ENCODE measurements at places on chromosomes 2 and 18.

- DNase-seq: peak; percentile 75
Observed at GRCh38 chr2:142716463-142717242, 160.8 kb upstream of the KYNU start.

DNA sequence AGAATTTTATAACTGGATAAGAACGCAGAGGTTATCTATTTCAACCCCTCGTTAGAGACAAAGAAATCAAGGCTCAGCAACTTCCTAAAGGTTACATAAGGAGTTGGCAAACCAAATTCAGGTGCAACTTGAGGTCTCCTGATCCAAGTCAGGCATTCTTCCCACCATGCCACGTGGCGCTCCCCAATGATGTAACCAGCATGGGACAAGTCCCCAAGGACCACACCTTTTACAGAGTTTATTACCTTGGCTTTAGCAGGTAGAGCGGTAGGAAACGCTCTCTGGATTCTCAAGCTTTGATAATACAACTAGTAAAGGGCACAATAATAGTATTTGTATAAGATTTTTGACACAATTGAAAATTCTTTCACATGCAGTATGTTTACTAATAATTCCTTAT lies 26.7 kb upstream of the MBOAT2 start:
- no peak for DNase-seq

- DNase-seq: peak; percentile 90
Observed at GRCh38 chr2:9179572-9180201, 26.9 kb upstream of the ASAP2 start.

- no peak for DNase-seq
Observed at GRCh38 chr18:21739604-21740537, 721 bp upstream of the MIB1 start.

DNA sequence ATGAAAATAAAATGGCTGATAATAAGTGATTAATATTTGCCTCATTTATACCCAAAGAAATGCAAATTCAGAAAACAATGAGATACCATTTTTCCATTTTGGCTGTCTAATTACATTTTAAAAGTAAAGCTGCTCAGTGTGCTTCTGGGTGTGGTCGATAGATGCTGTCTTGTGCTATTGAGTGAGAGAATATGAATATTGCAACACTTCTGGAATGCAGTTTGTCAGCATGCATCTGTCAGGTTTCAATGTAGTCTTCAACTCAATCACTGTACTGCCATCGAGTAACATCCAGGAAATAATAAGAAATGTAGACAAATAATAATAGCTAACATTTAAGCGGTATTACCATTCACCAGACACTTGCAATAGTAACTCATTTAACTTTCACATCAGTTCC lies 3.9 kb downstream of the IL18R1 start:
- peak; percentile 22 for DNase-seq

DNA sequence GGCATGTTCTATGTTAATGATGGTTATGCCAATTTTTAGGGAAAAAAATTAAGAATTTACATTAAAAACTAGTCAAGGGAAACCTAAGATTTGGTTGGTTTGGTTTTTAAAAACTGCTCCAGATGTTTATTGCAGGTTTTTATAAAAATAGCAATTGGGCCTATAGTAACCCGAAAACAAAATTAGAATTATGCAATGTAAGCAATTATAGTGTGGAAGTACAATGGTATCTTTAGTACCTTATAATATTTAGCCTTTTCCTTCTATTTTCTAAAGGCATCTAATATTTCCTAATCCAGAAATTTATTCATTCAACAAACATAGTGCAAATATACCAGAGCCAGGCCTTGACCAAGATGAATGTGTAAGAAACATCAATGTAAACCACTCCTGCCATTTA lies 27.3 kb downstream of the CACNB4 start:
- DNase-seq: no peak

Measured in NCI-H460 (cell line).